ENCODE measurements at places on chromosomes 5 and 9.
A peak's percentile ranks its signal among the peaks of the same experiment; 100 is the strongest.

DNA sequence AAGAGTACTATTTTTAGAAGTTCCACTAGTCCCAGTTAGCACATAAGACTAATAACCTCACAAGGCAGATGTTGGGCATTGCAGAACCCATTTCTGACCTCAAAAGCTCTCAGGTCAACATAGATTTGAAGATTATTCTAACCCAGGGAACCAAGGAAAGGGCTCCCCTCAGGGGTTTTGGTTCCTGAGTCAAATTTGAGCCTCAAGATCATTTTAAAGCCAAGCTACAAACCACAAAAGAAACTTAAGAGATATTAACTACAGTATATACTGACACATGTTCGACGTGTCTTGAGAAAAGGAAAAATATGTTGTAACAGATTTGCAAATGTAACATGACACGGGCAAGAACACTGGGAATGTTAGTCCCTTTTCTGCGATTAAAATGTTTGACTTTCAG lies 88.6 kb downstream of the GNAQ start:
- DNase-seq, result no peak

DNA sequence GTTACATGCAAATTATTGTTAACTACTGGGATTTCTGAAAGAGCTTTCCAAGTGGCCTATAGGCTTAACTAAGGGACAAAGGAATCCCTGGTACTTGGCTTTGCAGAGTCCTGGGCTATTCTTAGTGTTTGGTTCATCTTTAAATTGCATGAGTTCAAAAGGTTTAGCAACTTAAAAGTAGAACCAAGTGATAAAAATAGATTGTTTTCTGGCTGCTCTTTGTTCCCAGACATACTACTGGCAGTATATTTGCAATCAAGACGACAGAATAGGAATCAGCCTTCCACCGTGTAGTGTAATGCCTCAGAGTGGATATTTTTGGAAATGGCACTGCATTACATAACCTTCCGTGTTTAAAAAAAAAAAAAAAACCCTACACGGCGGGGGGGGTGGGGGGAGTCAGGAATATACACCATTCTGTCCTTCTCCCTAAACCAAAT lies 1.0 kb downstream of the NREP start:
- peak; percentile 67 for DNase-seq

- DNase-seq, result no peak
These were observed 68.3 kb upstream of the TXNDC8 start for GRCh38 chr9:110405858-110406443.

GRCh38 chr5:18159331-18159730 lies 525.1 kb downstream of the TAF11L14 start:
- DNase-seq, result no peak

DNA sequence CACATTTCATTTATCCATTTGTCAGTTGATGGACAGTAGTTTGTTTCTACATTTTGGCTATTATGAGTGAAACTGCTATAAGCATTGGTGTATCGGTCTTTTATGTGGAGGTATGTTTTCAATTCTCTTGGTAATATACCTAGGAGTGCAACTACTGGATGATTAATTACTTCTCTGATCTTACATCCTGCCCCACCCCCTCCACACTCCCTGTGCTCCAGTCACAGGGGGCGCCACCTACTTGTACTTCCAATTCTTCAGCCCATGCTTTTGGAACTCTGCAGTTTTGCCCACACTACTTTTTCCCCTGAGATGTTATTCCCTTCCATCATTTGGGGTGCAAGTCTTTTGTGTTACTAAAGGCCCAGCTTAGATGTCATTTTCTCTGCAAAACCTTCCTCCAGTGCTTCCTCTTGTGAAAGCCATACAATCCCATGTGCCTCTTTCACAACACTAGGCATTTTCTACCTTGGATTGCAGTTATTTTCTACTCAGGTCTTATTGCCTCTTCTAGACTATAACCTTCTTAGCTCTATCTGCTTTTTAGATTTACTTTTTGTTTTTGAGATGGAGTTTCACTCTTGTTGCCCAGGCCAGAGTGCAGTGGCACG lies 42.1 kb downstream of the SEC61B start:
- DNase-seq, result peak; percentile 35

GRCh38 chr5:16552666-16553343 lies 64.0 kb downstream of the RETREG1 start:
- DNase-seq, result peak; percentile 87

DNA sequence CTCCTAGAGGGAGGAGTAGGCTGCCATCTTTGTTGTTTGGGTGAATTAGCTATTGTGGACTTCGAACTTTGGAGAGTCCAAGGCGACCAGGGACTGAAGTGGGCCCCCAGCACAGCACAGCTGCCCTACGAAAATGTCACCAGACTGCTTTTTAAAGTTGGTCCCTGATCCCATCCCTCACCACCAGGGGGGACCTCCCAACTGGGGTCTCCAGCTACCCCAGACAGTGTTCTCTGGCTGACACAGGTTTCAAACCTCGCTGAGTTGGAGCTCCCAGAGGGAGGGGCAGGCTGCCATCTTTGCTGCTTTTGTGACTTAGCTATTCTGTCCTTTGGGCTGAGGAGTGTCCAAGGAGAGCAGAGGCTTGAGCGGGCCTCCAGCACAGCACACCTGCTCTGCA lies 45.7 kb upstream of the ADRB2 start:
- no peak for DNase-seq

GRCh38 chr5:104952876-104953275 lies 1390.3 kb upstream of the NUDT12 start:
- DNase-seq, result no peak

DNA sequence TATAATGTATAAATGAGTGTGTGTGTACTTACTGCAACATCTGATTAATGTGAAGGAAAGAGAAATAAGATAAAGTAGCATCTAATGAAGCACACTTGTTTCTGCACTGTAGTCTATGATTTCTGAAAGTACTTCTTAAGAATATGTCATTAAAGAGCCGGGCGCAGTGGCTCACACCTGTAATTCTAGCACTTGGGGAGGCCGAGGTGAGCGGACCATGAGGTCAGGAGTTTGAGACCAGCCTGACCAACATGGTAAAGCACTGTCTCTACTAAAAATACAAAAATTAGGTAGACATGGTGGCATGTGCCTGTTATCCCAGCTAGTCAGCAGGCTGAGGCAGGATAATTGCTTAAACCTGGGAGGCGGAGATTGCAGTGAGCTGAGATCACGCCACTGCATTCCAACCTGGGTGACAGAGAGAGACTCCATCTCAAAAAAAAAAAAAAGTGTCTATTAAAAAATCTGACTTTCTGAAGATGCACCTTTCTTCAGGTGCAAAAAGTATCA lies 556.9 kb downstream of the PTPRD start:
- DNase-seq, result no peak

DNA sequence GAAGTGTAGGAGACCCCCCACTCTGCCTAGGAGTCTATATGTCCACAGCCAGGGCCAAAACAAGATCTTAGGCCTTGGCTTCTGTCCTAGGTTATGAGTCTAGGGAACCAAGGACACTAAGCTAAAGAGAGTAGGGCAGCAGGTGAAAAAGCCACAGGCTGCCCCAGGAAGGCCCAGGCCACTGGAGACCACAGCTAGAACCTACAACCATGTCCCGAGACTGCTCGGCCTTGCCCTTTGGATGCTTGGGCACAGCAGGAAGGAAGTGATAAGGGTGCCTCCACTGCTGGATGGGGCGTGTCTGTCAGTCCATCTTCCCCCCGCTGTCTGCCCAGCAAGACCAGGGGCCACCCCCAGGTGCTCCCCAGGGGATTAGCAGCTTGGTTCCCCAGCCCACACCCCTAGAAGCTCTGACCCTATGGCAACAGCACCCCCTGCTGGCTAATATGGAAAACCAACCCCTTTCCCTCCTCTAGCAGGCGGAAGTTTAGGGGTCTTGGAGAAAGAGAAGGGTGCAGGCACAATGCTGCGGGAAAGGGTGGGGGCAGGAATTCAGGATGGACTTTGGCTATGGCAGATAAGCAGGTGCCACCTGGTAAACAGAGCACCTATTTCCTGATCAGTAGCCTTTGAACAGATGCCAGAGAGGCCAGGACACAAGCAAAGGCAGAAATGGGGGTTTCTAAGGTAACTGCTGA lies 10.5 kb upstream of the IRF1 start:
- DNase-seq, result peak; percentile 75

- DNase-seq, result no peak
These were observed 6.9 kb downstream of the GMCL2 start for GRCh38 chr5:178180141-178180863.

DNA sequence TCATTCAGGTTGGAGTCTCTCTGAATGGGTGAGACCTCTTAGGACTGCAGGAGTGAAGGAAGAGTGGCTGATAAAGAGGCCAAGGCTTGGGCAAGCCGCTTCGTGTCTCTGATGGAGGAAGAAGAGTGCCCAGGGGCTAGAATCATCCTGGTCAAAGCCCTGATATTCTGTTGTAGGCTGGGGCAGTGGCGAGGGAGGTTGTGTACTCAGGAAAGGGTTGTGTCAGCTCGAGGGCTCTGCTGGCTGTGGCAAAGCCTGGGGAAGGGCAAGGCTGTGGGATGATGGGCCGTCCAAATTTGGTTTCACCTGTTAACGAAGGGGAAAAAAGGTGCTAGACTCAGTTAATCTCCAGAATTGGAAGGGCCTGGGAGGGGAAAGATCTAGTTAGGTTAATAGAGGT lies 2.4 kb upstream of the TRMT10B start:
- DNase-seq, result no peak

DNA sequence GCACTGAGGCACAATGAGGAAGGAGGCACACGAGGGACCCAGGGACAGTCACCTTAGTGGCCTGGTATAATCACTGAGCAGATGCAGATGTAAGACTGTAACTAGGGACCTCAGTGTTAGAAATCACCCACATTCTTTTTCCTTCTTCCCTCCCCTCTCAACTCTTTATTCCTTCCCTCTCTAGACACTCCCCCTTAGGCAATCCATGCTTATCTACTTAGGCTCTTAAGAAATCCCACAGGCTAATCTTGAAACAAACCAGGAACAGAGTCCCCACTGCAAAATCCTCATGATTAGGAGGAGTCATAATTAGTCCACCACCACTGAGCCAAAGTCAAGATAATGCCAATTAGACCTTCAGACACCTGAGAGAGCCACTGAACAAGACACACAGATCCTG lies 84.7 kb downstream of the ELAVL2 start:
- no peak for DNase-seq

GRCh38 chr5:157273131-157273556 lies 7.2 kb downstream of the CYFIP2 start:
- no peak for DNase-seq

DNA sequence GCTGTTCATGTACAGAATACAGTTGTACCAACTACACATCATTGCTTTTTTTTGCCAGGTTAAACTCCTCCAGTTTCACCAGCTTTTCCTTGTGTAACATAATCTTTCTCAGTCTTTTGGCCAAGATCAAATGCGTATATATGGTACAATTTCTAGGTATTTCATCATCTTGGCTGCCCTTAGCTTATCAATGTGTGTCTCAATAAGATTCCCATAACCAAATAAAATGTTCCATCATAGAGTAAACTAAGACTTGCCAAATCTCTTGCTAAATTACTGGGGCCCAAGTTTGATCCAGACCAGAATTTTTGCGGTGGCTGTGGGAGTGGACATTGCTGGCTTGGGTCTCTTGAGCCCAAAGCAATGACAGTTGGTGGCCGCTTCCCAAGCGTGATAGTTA lies 24.3 kb upstream of the ERBIN start:
- no peak for DNase-seq

DNA sequence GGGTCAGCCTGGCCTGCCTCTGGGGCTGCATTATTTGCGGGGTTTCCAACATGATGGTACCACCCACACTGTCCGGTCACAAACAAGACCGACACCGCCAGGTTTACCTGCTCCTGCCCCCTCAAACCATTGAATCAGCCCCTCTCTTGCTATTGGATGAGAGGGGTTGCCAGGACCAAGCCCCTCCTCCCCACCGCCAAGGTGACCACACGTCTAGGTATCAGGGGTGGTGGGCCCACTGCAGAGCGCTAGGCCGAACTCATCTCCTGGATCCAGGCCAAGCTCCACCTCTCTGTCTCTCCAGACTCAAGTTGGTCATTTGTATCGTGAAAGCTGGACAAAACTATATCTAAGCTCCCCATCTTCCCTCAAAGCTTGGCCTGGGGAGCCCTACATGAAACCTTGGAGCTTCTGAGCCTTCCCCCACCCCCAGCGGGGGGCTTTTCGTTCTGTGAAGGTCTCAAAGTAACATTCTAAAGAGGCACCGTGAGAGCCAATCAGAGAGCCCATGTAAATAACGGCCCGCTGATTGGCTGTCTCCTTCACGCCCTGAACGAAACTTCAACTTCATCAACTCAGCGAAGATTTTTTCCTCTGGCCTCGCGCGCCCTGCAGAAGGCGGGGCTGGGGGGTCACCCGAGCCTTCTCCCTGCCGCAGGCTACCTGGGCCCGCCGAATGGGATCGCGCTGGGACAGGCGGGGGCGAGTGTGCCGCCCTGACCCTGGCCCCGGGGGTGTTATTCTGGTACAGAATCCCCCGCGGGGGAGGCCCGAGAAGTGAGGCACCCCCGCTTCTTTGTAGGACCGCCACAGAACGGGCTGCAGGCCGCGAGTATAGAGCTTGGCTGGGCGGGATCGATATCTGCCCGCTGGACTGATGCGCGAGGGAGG lies 49.6 kb upstream of the PSD2 start:
- DNase-seq, result peak; percentile 92

GRCh38 chr9:116237456-116237855 lies 83.9 kb downstream of the PAPPA start:
- no peak for DNase-seq
